ENCODE measurements at places on chromosomes 4 and X.
A peak's percentile ranks its signal among the peaks of the same experiment; 100 is the strongest.

DNA sequence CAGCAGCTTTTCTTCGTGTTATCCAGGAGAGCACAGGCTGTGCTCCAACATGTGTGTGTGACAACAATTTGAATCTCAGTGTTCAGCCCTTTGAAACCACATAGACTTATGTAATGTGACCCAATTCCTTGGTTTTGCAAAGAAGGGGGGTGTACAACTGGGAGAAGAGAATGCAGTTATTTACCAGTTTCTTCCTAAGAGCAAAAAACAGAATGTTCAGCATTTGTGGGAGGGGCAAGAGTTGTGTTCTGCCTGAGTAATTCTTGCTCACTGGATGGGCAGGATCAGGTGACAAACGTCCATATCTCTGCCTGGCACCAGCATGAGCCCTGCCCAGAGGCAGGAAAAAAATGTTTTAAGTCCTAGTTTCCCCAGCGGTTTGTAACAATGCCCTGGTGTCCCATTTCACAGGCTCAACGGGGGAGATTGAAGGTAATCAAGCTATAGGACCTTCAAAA, 72.0 kb downstream of the PRPS1 start:
- peak; percentile 29 for DNase-seq

DNA sequence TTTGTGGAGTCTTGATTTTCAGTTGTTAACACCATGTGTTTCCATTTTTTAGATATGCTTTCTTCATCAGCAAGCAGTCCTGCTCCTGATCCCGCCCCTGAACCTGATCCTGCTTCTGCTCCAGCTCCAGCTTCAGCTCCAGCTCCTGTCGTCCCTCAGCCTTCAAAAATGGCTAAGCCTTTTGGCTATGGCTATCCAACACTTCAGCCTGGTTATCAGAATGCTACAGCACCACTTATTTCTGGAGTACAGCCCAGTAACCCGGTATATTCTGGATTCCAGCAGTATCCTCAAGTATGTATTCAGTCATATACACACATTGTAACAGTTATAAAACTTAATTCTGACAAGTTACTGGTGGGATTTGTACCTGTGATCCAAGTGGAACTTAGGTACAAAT, 60.9 kb downstream of the SEC24B start:
- DNase-seq = no peak

DNA sequence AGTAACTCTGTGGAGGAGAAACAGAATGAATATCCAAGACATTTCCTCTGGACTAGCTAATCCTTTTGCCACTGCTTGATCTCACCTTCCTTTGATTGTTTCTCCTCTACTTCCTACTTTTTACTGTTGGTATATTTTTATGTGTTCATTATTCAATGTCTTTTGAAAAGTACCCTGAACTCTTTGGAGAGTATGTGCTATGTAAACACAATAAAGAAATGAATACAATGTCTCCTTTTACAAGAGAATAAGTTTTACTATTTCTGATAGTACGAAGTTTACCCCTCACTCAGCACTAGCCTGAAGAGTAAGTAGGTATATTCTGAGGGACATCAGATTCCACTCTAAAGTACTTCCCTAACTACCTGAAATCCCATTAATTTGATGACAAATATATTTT, 19.9 kb downstream of the CLDN2 start:
- no peak for DNase-seq

GRCh38 chr4:8015512-8015911, 75.9 kb upstream of the AFAP1 start:
- peak; percentile 13 for DNase-seq

- DNase-seq = no peak
Measured at GRCh38 chr4:123624959-123625358, 228.4 kb downstream of the SPRY1 start.

DNA sequence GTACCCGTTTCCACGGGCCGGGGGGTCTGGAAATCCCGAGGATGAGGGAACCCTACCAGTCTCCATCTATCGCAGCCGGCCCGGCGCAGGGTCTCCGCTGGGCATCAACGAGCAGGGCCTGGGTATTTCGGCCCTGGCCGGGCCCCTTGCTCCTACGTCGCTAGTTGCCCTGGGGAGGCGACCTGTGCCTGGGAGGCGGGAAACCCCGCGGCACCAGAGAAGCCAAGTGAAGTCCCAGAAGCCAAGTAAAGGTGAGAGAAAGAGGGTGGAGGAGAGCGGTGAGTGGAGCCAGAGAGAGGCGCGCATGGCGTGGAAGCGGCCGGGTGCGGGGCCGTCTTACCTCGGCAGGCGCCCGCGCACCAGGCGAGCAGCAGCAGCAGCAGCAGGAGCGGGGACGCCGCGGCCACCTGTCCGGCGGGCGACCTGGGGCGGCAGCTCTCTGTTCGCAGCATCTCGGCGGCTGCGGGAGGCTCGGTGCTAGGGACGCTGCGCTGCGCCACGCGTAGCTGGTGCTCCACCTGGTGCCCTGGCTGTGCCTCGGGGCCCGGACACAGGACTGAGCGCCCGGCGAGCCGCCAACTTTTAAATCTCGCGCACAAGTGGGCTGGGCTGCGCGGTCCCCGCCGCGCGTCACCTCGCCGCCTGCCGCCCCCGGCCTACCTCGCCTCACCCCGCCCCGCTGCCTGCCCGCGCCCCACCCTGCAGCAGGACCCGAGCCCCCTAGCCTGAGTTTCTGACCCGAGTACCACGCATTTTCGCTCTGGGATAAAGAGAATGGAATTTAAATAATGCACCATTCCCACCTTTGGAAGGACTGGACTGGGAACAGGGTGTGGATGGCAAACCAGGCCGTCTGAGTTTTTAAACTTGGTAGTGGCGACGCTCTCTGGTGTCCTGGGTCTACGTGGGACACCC, at the start of gene NMU:
NMU (minus strand) TSS at position 558 of the 915 bp plus-strand sequence; CDS start at position 452, 106 bp downstream.
- DNase-seq = no peak

- no peak for DNase-seq
Measured at GRCh38 chr4:7153711-7154110, 38.6 kb upstream of the SORCS2 start.

Data from AG10803 (cell line).